ENCODE measurements at places on chromosomes 13 and 19.

GRCh38 chr13:100983111-100983510 lies 308.5 kb upstream of the TMTC4 start:
- DNase-seq: no peak

- no peak for DNase-seq
These were observed 1.6 kb downstream of the ZNF546 start for GRCh38 chr19:39998501-39998900.

DNA sequence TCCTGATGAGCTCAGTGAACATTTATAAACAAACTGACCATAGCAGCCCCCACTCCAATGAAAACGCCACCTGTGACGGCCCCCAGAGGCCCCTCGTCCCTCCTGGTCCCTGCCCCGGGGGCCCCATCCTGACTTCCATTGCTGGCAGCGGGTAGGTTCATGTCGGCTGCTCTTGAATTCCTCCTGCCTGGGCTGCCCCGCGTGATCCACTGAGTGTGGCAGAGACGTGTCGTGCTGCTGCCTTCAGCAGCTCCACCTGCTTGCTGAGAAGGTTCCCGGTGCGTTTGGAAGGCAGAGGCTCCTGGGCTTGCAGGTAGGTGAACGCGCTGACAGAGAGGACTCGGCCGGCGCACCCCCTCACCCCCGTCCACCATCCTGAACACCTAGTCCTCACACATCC lies 11.6 kb downstream of the C2CD4C start:
- DNase-seq: no peak

DNA sequence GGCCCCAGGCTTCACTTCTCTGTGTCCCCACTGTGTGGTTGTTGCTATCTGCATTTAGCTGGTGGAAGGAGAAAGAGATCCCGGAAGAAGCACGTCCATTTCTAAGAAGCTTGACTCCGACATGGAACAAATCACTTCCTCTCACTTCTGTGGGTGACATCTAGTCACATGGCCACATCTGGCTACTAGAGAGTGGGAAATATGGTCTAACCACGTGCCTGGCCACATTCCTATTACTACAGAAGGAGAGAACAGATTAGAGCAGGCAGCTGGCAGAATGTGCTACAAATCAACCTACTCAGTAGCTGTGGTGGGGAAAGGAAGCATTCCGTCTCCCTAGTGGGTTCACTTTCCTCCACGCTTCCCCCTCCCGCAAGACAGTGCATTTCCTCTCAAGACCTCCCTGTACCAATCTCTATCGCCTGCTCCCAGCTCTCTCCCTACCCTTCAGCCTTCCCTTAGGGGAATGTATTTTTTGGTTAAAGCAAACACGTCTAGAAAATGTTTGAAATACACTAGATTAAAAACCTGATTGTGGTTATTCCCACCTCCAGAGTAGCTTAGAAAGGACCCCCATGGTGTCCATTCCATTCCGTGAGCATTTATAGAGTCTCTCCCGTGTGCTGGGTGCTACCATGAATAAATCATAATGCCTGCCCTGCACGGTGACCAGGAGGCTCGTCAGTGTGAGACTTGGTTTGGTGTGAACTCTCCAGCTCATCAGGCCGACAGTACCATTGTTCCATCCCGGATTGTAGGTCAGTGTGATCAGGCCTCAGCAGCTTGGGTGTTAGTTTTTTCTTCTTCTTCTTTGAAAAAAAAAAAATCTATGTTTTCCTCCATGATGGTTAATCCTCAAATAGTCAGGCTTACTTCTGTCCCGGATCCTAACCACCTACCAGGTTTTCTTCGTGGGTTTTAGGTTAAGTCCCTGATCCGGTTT lies 8.0 kb upstream of the AMER2 start:
- DNase-seq: no peak

DNA sequence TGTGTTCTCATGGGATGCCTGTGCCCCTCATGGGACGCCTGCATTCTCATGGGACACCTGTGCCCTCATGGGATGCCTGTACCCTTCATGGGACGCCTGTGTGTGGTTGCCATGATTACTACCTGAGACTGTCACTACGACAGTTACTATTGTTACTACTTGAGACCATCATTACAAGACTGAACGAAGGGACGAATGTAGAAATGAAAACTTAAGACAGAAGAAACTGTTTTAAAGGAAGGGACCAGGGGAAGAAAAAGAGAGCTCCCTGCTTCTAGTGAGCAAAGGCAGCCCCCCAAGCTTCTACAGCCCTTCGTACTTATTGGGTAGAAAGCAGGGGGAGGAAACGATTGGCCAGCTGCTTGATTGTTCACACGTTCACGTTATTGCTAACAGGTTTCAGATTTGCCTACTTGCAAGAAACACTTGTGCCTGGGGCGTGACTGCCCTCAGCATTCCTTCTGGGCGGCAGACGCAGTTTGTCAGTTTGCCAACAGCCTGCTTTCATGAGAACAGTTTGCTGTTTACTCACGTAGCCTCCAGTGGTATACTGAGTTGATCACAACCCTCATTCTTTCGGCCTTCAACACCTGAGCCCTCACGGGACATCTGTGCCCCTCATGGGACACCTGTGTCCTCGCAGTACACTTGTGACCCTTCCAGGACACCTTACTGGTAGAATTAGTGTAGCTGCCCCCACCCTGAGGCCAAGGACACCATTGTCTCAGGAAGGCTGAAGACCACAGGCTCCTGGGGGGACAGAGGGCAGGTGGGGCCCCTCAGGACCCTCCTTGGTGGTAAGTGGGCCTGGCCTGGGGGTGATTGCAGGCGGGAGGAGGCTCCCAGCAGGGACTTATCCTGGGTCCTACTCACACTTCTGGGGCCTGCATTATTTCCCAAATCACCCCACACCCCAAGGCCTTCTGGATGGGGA lies 2.5 kb upstream of the S1PR4 start:
- DNase-seq: no peak

- no peak for DNase-seq
These were observed 82.6 kb upstream of the FARP1 start for GRCh38 chr13:98060282-98060681.

DNA sequence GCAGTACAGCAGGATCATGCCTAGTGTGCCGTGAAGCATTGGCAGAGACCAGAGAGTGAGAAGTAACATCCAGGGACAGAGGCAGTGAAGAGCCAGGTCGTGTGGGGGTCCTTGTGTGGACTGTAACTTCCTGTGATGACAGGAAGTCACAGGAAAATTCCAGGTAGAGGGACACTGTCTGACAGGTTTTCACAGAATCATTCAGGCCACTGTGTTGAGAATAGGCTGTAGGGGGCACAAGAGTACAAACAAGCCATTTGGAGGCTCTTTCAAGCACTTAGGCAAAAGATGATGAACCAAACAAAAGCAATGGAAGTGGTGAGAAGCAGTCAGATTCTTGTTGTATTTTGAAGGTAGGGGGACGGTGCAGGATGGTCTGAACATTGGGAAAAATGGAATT lies 46.4 kb downstream of the N4BP2L1 start:
- DNase-seq: peak; percentile 10

DNA sequence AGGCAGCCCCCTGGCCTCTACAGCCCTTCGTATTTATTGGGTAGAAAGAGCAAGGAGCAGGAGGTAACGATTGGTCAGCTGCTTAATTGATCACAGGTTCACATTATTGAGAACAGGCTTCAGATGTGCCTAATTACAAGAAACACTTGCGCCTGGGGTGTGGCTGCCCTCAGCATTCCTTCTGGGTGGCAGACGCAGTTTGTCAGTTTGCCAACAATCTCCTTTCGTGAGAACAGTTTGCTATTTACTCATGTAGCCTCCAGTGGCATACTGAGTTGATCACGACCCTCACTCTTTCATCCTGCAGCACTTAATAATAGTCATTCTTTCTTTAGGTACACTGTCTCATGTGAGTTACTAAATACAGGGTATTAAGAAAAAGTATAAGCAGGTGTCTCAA lies 985.6 kb downstream of the SLITRK5 start:
- no peak for DNase-seq

GRCh38 chr13:112516218-112516617 lies 71.7 kb downstream of the TUBGCP3 start:
- no peak for DNase-seq

DNA sequence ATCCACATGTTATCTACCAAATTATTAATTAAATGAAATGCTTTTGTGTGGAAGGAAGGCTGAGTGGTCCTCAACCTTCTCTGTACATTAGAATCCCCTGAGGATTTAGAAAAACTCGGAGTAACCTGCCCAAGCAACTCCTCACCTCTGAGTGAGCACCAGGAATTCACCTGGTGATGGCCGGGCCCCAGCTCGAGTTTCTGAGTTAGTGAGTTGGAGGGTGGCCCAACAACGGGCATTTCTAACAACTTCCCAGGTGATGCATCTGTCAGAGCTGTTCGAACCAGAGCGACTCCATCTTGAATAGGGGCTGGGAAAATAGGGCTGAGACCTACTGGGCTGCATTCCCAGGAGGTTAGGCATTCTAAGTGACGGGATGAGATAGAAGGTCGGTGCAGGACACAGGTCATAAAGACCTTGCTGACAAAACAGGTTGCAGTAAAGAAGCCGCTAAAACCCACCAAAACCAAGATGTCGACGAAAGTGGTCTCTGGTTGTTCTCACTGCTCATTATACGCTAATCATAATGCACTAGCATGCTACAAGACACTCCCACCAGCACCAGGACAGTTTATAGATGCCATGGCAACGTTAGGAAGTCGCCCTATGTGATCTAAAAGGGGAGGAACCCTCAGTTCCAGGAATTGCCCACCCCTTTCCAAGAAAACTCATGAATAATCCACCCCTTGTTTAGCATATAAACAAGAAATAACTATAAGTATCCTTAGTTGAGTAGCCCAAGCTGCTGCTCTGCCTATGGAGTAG lies 44.2 kb upstream of the SHISA2 start:
- no peak for DNase-seq

- DNase-seq: no peak
These were observed 52.9 kb downstream of the OR10H4 start for GRCh38 chr19:16001481-16002312.

DNA sequence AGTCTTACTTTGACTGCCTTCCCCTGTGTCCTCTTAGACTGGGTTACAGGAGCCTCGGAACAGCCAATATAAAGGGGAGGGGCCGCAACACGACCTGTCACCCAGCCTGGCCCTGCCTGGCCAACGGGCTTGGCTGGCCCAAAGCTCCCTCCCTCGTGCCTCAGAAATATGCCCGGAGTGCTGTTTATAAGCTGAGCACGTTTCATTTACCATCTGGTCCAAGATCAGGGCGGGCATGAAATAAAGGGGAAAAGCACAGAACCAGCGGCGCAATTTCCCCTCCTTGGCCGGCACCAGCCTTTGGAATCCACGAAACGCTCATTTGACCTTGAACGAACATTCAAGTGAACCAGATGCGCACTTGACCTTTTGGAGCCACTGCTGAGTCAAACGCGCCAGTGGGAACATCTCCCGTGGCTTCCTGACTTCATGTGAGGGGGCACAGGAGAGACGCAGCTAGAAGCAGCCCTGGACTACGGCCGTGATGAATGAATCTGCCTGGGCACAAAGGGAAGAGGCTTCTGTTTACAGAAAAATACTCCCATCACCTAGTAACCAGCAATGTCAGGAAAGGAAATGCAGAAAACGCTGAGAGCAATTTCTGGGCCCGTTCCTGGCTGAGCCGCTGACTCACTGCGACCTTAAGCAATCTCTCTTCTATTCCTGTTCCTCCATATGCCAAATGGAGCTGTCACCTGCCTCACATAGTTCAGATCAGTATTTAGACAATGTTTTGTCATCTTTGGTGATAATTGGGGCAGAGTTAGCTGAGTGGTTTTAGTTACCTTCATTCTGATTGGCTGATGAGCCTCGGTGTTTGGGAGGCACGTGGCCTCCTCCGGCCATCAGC lies 53.3 kb downstream of the RFX2 start:
- no peak for DNase-seq

- no peak for DNase-seq
These were observed 6.8 kb upstream of the ZNF283 start for GRCh38 chr19:43820098-43820883.

DNA sequence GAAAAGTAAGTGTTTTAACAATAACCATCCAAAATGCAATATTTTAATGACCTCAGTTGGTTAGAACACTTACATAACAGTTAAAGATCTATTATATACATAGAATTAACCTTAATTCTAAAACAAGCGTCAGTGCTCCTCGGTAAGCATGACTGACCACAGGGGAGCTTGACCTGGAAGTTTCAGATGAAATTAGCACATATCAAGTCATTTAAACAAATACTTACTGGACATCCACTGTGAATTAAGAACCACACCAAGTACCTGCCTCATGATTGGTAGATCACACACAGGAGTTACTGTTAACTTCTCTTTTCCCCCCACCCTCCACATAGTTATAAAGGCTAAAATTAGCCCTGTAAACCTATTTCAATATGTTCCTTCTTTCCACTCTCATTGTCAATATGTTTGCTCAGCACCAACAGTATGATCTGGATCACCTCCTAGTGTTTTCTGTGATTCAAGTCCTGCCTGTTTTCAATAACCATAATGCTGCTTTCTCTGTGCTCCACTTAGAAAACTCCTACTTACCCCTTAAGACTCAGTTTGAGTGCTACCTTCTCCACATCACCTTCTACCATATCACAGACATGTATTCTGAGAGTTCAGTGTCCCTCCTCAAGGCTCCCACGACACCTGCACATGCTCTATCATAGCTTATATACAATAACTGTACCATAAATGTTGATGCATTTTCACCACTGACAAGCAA lies 209.0 kb downstream of the VWA8 start:
- no peak for DNase-seq

GRCh38 chr13:113427562-113428468 lies 25.5 kb downstream of the ADPRHL1 start:
- no peak for DNase-seq

DNA sequence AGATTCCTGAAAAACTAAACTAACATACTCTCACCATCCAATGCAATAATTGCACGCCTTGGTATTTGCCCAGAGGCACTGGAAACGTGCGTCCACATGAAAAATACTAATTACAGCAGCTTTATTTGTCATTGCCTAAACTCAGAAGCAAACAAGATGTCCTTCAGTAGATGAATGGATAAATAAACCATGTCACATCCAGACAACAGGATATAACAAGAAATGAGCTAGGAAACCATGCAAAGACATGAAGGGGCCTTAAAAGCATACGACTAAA lies 25.0 kb downstream of the ELL start:
- no peak for DNase-seq

GRCh38 chr19:20858218-20858617 lies 64.8 kb upstream of the ZNF85 start:
- no peak for DNase-seq

DNA sequence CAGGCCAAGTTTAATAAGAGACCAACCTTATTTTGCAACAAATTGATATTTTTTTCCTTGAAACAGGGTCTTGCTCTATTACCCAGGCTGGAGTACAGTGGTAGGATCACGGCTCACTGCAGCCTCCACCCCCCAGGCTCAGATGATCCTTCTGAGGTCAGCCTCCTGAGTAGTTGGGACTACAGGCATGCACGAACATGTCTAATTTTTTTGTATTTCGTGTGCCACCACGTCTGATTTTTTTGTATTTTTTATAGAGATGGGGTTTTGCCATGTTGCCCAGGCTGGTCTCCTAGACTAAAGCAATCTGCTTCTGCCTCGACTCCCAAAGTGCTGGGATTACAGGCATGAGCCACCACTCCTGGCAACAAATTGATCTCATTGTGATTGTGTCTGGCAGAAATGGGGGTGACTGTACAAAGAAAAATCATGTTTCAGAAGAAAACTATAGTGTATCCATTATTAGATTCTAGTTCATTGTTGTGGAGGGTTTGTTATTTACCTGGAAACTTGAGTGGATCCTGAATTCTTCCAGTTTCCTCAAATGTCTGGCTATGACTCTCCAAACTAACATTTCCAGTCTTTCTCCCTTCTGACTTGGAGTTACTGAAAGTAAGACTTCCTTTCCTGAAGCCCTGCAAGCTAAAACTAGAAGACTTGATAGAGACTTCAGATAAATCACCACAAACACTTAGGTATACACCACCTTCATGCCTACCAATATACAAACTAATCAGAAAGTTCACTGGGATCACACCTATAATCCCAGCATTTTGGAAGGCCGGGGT lies 17.3 kb upstream of the AKT2 start:
- DNase-seq: no peak

Measured in SK-N-DZ (cell line).